ENCODE measurements at places on chromosomes 12 and 14.

GRCh38 chr12:132341318-132342050, 12.1 kb upstream of the GALNT9 start:
- DNase-seq = no peak

DNA sequence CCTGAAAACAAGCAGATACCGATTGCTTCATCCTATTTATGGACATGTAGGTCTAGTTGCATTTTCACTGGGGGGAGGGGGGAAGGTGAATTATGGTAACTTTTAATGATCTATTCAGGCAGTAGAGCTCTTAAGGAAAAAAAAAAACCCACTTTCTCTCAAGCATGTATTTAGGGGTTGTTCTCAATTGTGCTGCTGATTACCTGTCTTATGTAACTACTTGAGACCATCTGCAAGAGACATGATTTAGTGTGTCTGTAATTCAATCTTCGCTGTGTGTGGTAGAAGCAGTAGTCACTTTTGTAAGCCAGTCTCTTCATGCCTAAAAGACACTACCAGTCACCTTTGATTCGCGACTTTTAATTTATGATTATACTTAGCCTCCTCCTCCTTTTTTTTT, 8.9 kb downstream of the CALM1 start:
- DNase-seq = no peak

DNA sequence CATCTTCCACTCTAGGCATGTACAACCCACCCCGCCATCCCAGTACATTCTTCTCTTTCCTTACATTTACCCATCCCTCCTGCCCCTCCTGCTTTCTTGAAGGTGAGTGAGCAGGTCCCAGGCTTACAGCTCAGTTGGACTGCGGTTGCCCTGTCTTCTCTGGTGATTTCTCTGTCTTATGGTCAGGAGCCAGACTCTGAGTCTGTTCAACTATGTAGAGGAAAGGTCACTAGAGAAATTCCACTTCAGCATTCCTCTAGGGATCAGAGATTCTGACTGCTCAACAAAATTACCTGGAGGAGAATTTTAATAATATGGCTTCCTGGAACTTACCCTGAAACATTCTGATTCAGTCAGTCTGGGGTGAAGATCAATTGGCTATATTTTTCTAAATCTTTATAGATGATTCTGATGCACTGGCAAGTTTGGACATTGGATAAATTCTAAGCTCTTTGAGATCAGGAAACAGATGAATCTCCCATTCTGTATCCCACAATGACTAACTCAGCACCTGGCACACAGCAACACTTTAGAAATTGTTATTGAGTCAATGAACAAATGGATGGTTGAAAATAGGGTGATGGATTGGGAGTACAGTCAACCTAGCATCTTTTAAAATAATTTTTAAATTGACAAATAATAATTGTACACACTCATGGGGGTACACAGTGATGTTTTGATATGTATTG, 128.6 kb upstream of the HIF1A start:
- peak; percentile 92 for DNase-seq

GRCh38 chr14:61256826-61257468, 24.2 kb downstream of the TMEM30B start:
- no peak for DNase-seq

- DNase-seq = peak; percentile 45
These were observed 34.6 kb downstream of the SPRING1 start for GRCh38 chr12:116703214-116703795.

- DNase-seq = peak; percentile 13
These were observed 556.7 kb downstream of the TMEM121 start for GRCh38 chr14:106083082-106083481.

GRCh38 chr12:115341442-115341841, 657.5 kb upstream of the TBX3 start:
- peak; percentile 97 for DNase-seq

GRCh38 chr14:22773162-22774010, 6.9 kb downstream of the OXA1L start:
- DNase-seq = no peak

DNA sequence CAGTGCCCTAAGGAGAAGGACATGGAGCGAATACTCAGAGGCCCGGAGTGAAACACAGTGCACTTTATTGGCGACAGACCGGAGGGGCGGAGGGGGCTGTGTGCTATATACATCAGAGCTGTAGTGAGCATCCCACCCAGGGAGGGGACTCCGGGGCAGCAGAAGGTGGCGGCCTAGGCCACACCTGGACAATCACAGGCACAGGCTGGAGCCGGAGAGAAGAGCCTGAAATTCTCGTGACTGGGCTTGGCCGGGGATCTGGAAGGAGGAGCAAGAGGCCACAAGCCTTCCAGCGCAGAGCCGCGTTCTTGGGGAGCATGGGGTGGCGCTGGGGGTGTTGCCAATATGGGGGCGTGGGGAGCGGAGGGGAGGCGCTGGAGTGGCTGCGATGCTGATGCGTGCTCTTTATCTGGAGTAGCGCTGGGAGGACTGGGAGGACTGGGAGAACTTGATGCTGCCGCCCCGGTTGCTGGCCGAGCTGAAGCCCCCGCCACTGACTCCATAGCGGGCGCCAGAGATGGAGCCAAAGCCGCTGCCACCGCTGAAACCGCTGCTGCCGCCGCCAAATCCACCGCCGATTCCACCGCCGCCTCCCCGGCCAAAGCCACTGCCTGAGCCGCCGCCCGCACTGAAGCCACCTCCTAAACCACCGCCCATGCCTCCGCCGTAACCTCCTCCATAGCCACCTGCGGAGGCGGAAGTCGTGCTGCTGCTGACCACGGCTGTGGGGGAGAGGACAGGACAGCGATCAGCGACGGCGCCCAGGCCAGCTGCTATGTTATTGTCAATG, 6.1 kb downstream of the KRT3 start:
- DNase-seq = no peak

GRCh38 chr12:53255996-53256395, 12.1 kb upstream of the ESPL1 start:
- no peak for DNase-seq

DNA sequence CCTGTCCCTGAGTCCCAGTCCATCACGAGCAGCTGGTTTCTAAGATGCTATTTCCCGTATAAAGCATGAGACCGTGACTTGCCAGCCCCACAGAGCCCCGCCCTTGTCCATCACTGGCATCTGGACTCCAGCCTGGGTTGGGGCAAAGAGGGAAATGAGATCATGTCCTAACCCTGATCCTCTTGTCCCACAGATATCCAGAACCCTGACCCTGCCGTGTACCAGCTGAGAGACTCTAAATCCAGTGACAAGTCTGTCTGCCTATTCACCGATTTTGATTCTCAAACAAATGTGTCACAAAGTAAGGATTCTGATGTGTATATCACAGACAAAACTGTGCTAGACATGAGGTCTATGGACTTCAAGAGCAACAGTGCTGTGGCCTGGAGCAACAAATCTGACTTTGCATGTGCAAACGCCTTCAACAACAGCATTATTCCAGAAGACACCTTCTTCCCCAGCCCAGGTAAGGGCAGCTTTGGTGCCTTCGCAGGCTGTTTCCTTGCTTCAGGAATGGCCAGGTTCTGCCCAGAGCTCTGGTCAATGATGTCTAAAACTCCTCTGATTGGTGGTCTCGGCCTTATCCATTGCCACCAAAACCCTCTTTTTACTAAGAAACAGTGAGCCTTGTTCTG, 41.6 kb downstream of the DAD1 start:
- DNase-seq = no peak

- no peak for DNase-seq
These were observed 41.3 kb downstream of the EVL start for GRCh38 chr14:100106250-100107112.

All from renal cortical epithelial cell (primary cell).